Epithelial cell of proximal tubule (primary cell): ENCODE measurements at places on chromosomes 12 and 14.

- DNase-seq, result peak; percentile 13
These were observed 77.2 kb downstream of the C2CD5 start for GRCh38 chr12:22467190-22467589.

DNA sequence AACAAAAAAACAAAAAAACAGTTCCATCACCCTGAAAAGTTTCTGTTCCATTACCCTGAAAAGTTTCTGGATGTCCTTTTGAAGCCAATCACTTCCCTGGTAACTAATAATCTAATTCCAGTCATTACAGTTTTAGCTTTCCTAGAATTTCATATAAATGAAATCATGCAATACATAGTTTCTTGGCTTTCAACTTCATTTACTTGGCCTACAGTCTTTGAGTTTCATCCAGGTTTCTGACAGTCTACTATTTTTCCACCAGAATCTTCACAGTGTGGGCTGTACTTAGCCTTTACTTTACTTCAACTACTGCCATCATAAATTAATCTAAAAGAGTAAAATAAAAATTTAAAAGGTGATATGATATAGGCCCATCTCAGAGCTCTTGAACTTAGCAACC, 55.5 kb downstream of the RPS6KA5 start:
- no peak for DNase-seq

- no peak for DNase-seq
These were observed 659 bp upstream of the FOXJ2 start for GRCh38 chr12:8031872-8032241.

DNA sequence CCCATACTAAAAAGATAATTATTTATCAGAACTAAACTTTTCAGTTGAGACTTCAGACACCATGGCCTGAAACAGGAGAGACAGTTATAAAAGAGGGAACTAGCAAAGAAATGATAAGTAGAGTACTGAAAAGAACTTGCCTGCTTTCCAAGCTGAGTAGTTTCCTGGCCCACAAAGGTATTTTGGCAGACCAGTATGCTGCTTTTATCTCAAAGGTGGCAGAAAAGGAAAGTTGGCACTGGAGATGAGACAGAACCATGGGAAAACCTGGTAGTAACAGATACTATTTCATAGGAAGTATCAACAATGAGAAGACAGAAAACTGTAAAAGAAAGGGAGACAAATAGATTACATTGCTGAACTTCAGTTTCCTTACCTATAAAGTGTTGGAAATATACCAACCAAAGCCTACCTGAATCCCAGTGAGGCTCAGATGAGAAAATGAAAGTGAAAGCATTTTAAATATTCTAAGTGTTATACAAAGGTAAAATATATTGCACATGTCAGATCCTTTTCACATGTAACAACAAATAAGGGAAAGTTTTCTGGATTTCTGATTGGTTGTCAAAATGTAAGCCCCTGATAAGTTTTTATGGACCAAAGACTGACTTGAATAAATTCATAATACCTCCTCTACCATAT, 155.3 kb upstream of the FSCB start:
- no peak for DNase-seq

- no peak for DNase-seq
These were observed 28.1 kb upstream of the GPATCH2L start for GRCh38 chr14:76123426-76124225.

DNA sequence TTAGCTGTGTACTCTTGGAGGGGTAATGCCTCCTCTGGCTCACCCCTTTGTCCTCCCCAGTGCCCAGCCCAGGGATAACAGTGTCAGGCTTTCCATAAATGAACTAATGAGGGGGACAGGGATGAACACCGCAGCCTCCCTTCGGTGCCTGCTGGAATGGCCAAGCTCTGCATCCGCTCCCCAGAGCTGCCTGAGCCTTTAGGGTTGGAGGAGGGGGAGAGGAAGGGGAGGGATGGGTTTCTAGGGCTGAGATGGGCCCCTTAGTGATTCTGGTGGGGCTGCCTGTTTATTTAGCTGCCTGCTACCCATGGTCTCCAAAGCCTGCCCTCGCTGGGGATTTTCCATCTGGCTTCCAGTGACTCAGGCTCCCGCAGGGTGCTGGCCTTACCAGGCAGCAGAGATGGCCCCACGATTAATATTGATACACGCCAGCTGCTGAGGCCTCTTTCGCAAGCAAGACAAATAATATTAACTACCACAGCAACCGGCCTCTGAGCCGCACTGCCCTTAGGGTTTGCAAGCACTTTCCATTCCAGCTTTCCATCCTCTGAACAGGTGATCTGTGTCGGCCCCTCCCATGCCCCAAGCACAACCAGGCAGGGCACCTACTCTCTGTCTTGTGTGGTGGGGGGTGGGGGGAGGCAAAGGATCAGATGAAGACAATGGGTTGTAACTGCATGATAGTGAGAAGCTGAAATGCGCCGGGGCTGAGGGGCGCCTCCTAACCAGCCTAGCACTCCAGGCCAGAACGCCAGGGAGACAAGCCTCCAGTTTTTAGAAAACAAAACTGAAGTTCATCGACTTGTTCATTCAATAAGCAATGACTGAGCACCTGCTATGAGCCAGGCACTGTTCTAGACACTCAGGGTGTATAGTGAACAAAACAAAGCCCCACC, 56.7 kb downstream of the C14orf132 start:
- DNase-seq, result no peak

DNA sequence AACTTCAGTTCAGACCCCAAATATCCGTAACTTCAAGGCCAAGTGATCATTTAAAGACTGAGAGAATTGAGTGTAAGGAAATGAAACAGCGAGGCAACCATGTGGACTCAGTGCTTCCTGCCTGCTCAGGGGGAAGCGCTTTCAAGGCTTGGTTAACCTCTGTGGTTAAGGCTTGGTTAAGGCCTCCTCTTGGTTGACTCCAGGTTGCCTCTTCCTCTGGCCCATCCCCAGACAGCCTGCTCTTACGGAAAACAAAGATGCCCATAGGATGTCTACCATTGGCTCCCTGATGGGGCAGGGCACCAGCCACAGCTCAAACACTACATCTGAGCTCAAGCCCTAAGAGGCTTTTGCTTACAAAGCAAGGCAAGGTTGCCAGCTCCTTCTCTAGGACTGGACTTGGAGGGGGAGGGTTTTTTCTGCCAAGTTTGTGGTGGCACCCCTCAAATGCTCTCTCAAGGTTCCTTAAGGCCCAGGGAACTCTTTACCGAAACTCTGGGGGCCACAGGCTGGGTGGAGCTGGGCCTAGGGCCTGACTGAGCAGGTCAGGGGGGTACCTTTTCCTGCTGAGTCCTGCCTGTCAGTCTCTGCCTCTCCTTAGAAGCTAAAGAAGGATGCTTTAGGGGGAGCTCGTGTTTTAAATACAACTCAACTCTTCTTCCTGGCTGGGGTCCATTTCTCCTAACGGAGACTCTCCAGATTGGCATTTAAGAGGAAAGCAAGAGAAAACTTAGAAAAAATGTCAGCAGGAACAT, 13.7 kb downstream of the COL2A1 start:
- no peak for DNase-seq

GRCh38 chr12:75483431-75483830, 2.9 kb downstream of the GLIPR1 start:
- no peak for DNase-seq

DNA sequence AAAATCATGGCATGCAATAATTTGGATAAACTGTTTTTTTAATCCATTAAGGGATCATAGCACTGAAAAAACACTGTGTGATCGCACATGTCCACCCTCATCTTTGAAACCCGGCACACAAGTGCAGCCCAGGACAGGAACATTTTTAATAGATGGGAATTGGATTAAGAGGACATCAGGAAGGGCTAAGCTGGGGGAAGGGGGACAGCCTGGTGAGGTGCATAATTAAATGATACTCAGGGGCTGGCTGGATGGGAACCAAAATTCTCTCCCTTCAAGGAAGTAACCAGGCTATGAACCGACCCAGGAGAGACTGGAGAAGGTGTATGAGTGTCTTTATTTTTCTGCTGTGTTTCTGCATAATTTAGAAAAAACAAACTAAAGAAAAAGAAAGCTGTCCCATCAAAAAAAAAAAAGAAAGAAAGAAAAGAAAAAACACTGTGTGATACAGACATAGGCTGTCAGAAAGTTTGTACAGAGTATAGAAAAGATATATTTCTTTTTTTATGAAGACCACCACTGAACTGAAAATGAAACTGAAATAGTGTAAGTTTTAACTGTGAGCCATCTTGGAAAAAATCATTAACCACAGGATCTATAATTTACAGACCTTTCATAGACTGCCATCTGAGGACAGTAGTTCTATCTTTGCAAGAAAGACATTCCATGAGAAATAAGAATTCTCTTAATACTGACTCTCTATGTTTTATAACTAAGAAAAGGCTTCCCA, 75.1 kb upstream of the SLC38A4 start:
- DNase-seq, result no peak

DNA sequence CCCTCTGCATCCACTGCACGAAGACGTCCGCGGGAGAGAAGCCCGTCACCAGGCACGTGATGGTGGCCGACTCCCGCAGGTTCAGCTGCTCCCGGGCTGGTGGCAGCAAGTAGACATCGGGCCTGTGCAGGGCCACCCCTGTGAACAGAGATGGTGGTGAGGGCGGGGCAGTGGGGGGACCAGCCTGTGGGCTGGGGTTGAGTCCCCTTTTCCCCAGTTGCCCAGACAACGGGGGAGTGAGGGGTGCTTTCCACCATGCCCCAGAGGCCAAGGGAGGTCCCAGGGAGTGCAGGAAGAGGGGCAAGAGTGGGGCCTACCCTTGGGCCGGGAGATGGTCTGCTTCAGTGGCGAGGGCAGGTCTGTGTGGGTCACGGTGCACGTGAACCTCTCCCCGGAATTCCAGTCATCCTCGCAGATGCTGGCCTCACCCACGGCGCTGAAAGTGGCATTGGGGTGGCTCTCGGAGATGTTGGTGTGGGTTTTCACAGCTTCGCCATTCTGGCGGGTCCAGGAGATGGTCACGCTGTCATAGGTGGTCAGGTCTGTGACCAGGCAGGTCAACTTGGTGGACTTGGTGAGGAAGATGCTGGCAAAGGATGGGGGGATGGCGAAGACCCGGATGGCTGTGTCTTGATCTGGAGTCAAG, 328.3 kb downstream of the TMEM121 start:
- no peak for DNase-seq

DNA sequence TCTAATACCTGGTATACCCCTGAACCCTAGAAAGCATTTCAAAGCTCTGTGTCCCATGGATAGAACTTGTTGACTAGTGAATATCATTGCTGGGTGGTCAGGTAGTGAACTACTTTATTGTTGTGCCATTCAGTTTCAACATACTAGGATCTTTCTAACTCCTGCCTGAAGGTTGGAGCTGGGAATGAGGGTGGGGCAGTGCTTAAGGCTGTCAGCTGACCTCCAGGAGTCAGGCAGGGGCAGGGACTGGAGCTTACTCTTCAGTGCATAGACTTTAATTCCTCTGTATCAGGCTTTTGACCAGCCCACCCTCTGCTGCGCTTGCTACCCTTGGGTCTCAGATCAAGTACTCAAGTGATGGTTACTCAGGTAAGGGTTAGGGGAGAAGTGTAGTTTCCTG, 102.6 kb upstream of the RFX4 start:
- DNase-seq, result no peak
